ENCODE measurements at places on chromosomes 16 and 17.

DNA sequence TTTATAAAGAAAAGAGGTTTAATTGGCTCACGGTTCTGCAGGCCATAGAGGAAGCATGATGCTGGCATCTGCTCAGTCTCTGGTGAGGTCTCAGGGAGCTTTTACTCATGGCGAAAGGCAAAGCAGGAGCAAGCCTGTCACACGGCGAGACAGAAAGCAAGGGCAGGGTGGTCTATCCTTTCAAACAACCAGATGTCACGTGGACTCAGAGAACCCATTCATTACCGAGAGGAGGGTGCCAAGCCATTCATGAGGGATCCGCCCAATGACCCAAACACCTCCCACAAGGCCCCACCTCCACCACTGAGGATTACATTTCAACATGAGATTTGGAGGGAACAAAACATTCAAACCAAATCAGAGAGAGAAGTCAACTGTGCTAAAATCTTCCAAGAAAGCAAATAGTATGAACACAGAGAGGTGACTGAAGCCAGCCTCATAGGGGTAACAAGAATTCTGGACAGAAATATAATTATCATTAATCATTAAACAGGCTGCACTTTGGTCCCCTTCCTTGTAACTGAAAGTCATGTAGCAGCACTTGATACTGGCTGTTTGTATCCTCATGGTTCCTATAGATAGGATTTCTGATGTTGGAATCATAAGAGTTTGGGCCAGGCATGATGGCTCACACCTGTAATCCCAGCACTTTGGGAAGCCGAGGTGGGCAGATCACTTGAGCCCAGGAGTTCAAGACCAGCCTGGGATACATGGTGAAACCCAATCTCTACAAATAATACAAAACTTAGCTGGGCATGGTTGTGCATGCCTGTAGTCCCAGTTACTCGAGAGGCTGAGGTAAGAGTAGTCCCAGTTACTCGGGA lies 52.5 kb upstream of the B4GALNT2 start:
- DNase-seq: no peak

DNA sequence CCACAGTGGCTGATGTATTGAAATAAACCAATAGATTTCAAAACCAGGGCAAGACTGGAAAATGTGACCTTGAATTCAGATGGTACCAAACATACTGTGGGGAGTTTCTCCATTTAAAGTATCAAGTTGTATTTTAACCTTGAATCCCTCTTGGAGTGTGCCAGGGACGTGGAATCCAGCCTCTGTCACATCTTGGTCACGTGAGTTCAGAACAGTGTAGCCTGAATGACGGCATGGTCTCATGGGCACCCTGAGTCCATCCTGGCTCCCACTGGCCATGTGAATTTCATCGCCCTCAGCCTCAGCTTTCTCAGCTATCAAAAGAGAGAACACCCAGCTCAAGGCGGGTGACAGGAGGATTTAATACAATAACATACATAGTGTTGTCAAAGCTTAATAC lies 6.8 kb downstream of the ZNF771 start:
- no peak for DNase-seq

- no peak for DNase-seq
Observed at GRCh38 chr17:19263641-19264051, 26.5 kb downstream of the EPN2 start.

DNA sequence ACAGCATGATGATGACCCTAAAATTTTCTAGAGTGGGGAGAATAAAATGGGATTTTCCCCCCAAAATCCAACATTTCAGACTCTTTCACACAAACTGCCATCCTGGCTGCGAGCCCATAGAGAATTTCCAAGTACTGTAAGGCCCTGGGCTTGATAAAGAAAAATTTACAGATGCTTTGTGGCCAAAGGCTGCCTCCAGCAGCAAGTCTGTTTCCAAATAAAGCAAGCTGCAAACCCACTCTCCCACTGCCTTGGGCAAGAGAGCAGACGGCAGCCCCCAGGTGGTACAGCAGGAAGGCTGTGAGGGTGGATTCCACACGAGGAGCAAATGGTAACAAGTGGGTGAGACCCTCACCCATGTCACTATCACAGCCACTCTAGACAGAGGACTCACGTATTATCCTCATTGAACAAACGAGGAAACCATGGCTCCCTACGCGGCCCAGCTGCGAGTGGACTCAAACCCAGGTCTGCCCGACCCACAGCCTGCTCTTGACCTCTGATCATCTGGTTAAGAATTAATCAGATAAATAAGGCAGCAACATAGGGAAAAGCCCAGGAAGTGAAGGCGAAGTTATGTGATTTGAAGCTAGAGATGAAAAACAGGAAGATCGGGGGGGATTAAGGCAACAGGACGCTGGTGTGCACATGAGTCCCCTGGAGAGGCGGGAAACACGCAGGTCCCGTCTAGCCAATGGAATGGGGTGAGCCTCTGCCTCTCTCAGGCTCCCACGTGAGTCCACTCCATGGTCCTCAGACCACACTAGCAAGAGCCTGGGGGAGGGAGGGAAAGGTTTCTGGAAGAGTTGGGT lies 37.4 kb downstream of the AXIN2 start:
- peak; percentile 56 for DNase-seq

DNA sequence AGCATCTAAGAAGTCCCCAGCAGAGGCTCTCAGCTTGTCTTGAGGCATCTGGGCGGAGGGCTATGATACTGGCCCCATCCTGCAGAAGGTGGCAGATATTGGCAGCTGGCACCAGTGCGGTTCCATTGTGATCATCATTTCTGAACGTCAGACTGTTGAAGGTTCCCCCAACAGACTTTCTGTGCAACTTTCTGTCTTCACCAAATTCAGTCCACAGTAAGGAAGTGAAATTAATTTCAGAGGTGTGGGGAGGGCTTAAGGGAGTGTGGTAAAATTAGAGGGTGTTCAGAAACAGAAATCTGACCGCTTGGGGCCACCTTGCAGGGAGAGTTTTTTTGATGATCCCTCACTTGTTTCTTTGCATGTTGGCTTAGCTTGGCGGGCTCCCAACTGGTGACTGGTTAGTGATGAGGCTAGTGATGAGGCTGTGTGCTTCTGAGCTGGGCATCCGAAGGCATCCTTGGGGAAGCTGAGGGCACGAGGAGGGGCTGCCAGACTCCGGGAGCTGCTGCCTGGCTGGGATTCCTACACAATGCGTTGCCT lies at the start of gene CIITA:
Gene CIITA, plus strand, starts transcription at position 404 of the 543 bp plus-strand sequence. Its CDS starts 129 bp downstream, at position 533.
- no peak for DNase-seq

DNA sequence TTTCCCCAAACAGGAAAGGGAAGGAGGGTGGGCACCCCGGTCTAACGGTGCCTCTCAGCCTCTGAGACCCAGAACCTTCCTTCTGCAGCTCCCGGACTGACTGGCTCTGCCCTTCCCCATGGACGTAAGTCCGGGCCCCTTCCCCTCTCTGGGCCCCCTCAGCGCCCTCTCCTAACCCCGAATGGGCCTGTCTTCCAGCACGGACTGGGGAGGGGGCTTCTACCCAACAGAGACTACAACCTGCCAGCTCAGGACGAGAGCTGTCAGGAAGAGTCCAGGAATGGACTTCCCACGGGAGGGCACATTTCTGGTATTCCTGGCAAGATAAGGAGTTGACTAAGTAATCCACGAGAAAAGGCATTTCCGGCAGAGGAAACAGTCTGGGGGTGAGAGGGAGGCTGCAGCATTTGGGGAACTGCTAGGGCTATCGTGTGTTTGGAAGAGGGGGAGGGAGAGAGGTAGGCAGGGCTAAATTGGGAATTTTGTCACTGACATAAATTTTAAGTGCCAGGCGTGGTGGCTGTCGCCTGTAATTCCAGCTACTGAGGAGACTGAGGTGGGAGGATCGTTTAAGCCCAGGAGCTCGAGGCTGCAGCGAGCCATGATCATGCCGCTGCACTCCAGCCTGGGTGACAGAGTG lies 12.1 kb upstream of the ALDOA start:
- no peak for DNase-seq

GRCh38 chr16:12178251-12178990 lies 201.9 kb downstream of the SNX29 start:
- no peak for DNase-seq

Measured in DND-41 (cell line).